ENCODE measurements at places on chromosomes 5 and 9. TPM values are rescaled to one million over a fixed set of nuclear protein-coding genes. Genes with fewer than 3 reads are reported as not detected.
A peak's percentile ranks its signal among the peaks of the same experiment; 100 is the strongest.

DNA sequence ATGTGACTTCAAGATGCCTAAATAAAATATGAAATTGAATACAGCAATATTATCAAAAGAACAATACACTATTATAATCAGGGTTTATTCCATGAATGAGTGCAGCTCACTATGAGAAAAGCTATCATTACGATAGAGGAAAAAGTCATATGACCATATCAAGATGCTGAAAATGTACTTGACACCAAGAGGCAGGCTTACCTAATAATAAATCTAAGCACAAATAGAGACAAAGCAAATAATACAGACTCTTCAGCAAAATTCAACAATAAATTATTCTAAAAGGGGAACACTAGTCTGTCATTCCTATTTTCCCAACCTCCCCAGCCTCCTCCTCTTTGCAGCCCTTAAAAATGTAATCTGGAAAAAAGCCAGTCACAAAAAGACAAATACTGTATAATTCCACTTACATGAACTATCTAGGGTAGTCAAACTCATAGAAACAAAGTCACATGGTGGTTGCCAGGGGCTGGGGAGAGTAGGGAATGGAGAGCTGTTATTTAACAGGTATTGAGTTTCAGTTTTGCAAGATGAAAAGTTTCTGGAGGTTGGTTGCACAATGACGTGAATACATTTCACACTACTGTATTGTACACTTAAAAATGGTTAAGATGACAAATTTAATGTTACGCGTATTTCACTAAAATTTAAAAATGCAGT, 148.4 kb downstream of the NFIB start:
- no peak for DNase-seq
- no peak overlapping the region for H3K27ac ChIP-seq
- H3K4me1 ChIP-seq: no peaks in the 10 kb centered on the region
- no peaks in the 10 kb centered on the region for H3K27me3 ChIP-seq
- H3K36me3 ChIP-seq: no peaks in the 10 kb centered on the region

GRCh38 chr5:15008476-15008875, 136.9 kb upstream of the ANKH start:
- DNase-seq: peak; percentile 93
- H3K36me3 ChIP-seq: no peaks in the 10 kb centered on the region
- no peak overlapping the region for H3K4me3 ChIP-seq

GRCh38 chr5:109855056-109855455, 165.3 kb downstream of the MAN2A1 start:
- H3K36me3 ChIP-seq: peaks cover 6% of the 10 kb centered on the region
- peaks cover 3% of the 10 kb centered on the region for H3K4me1 ChIP-seq
- H3K27ac ChIP-seq: no peak overlapping the region
- H3K4me3 ChIP-seq: no peak overlapping the region

DNA sequence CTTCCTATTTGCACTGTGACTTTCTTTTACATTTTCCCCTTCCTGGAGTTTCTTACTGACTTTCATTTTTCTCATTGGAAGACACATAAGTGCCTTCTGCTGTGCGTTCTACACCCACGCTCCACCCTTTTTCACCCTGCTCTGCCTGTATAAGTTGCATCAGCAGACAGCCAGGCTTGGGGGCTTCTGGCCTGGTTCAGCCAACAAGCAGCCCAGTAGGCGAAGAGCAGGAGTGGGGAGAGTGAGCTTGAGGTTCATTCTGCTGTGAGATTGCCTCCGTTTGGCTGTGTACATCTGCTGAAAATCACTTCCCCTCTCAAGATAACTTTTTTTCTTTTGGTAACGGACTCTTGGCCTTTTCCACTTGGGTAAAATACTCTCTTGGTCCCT, 38.4 kb downstream of the RASGRF2 start:
- no peak overlapping the region for H3K27ac ChIP-seq
- H3K27me3 ChIP-seq: peaks cover 4% of the 10 kb centered on the region
- no peaks in the 10 kb centered on the region for H3K4me1 ChIP-seq
- H3K36me3 ChIP-seq: no peaks in the 10 kb centered on the region
- no peak overlapping the region for H3K4me3 ChIP-seq
- no peak for DNase-seq

GRCh38 chr5:118905196-118905595, 83.2 kb downstream of the DTWD2 start:
- no peaks in the 10 kb centered on the region for H3K4me1 ChIP-seq
- H3K36me3 ChIP-seq: no peaks in the 10 kb centered on the region
- H3K27ac ChIP-seq: no peak overlapping the region
- DNase-seq: no peak
- no peaks in the 10 kb centered on the region for H3K27me3 ChIP-seq

GRCh38 chr9:115601434-115601833, 483.5 kb upstream of the TNC start:
- H3K27ac ChIP-seq: no peak overlapping the region
- no peak overlapping the region for H3K4me3 ChIP-seq
- no peaks in the 10 kb centered on the region for H3K36me3 ChIP-seq
- no peak for DNase-seq
- peaks cover 42% of the 10 kb centered on the region for H3K4me1 ChIP-seq
- no peaks in the 10 kb centered on the region for H3K27me3 ChIP-seq

DNA sequence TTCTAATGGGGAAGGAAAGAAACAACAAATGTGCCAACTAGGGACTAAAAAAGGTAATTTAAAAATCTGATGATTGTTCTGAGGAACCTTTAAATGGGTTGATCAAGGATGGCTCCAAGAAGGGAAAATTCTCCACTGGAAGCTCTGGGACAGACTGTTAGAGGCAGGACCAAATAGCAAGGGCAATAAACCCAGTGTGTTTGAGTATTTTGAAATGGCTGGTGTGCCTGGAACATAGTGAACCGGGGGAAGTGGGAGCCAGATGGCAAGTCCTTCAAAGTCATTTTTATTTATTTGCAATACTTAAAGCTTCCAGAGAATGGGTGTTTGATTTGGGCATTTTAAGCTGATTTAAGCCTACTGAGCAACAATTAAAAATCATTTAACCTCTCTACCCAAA, 587.7 kb upstream of the MEF2C start:
- no peak for DNase-seq
- H3K36me3 ChIP-seq: no peaks in the 10 kb centered on the region
- no peak overlapping the region for H3K27ac ChIP-seq
- H3K4me3 ChIP-seq: no peak overlapping the region
- H3K27me3 ChIP-seq: no peaks in the 10 kb centered on the region
- peaks cover 28% of the 10 kb centered on the region for H3K4me1 ChIP-seq

DNA sequence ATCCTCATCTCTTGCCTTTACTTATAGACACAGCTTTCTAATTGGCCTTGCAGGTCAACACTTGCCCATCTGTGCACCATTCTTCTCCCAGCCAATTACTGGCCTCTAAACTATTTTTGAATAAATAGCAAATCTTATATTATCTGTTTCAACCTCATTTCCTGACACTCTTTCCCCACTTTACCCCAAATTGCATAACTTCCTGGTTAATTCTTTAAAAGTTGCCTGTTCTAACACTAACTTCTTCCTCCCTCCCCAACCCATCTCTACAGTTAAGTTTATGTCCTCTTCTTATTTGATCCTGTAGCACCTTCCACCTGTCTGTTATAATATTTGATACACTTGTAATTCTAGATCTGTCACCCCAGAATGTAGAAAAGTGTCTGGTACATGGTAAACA, 372.1 kb downstream of the PDE4D start:
- peaks cover 17% of the 10 kb centered on the region for H3K4me1 ChIP-seq
- H3K36me3 ChIP-seq: no peaks in the 10 kb centered on the region
- no peak overlapping the region for H3K27ac ChIP-seq
- no peaks in the 10 kb centered on the region for H3K27me3 ChIP-seq

DNA sequence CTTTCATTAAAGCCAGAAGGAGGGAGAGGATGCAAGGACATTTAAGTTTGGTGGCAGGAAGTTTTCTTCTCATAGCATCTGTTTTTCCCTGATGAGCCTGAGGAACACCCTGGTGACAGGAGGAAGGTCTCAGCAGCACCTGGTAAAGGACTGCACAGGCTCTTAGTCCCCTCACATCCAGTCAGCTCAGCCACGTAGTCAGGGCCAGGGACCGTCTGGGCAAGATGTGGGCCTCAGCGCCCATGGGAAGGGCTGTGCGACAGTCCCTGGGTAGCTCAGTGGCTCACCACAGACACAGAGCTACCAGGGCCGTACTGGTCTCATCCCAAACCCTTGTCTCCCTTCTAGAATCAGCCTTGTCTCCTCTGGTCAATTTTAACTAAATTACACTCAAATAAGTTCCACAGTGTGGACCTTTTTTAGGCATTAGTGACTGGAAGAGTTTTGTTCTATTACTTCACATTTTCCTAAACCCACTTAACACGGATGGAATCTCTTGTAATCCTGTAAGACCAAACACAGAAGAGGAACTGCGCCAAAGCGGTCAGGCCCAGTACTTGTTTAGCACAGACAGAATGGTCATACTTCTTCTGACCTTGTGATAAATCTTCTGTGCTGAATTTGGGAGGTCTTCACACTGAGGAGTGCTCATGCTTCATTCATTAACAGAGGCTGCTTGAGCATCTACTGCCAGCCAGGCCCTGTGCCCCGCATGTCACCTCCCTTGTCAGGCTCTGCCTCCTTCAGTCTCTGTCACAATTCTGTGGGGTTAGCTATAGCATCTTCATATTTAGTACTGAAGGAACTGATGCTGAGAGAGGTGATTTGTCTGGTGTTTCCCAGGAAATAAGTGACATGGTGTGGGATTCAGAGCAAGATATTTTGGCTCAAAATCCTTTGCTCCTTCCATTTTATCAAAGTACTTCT, 91.4 kb downstream of the ANGPTL2 start:
- no peak overlapping the region for H3K4me3 ChIP-seq
- no peak overlapping the region for H3K27ac ChIP-seq
- DNase-seq: no peak
- peaks cover 27% of the 10 kb centered on the region for H3K4me1 ChIP-seq

- peak overlapping the region; percentile 93 for H3K4me3 ChIP-seq
- H3K4me1 ChIP-seq: peaks cover 17% of the 10 kb centered on the region
- peaks cover 21% of the 10 kb centered on the region for H3K36me3 ChIP-seq
- no peaks in the 10 kb centered on the region for H3K27me3 ChIP-seq
- H3K27ac ChIP-seq: peak overlapping the region; percentile 94
These were observed 376 bp downstream of the GOLGA1 start for GRCh38 chr9:124940521-124940893.

DNA sequence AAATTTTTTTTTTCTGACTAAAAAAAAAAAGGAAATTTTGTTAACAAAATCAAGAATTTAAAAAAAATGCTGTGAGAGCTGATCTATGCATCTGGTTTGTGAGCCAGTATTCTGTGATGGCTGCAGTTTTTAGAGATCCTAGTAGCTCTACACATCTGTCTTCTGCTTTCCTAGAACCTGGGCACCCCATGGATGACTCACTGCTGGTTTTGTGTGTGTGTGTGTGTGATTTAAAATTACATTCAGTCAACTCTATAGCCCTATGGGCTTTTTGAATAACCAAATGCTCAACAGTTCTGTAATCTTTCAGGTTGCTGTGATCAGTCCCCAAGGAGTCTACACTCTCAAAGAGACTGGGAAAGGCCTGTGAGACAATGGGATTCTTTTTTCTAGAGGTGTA, 2.5 kb upstream of the PSMD5 start:
- H3K36me3 ChIP-seq: no peaks in the 10 kb centered on the region
- DNase-seq: no peak
- no peaks in the 10 kb centered on the region for H3K27me3 ChIP-seq
- H3K4me1 ChIP-seq: peaks cover 8% of the 10 kb centered on the region

GRCh38 chr9:108743901-108744371, 111.8 kb downstream of the ACTL7B start:
- no peak overlapping the region for H3K27ac ChIP-seq
- DNase-seq: no peak
- H3K27me3 ChIP-seq: no peaks in the 10 kb centered on the region
- H3K4me1 ChIP-seq: peaks cover 9% of the 10 kb centered on the region

DNA sequence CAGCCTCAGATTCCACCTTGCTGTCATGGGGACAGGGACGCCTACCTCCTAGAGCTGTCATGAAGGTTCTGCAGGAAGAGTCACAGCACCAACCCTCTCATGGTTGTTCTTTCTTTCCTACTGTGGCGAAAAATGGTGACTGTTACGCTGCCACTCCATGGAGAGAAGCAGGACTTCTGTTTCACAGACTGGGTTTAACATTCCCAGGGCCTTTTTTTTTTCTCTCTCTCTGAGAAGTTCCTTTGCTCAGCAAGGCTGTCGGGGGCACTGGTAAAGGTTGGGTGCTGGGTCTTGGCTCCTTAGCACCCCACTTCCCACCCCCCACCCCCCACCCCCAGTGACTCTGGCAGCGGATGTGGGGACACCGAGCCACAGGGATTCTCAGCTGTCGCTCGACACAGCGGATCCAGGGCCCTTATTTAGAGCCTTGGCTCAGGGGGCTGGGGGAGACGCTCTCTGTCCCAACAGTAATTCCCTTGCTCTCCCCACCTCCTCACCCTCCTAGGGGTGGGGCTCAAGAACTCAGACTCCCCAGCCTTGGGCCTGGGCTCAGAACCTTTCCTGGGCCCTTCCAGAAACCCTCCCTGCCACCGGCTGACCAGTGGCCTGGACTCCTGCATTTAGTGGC, 34.4 kb downstream of the DUSP1 start:
- DNase-seq: no peak
- no peak overlapping the region for H3K27ac ChIP-seq
- no peaks in the 10 kb centered on the region for H3K27me3 ChIP-seq
- H3K4me1 ChIP-seq: peaks cover 41% of the 10 kb centered on the region
- H3K4me3 ChIP-seq: no peak overlapping the region

DOCK8 gene
- total RNA-seq: under 0.01 TPM

UGT3A2 gene
- total RNA-seq: under 0.01 TPM

KIF24 gene
- 1.8 TPM for total RNA-seq

SLC34A3 gene
- not detected for total RNA-seq

ANKRA2 gene
- total RNA-seq: 25.3 TPM

MELK gene
- total RNA-seq: 8.3 TPM

THBS4 gene
- 0.29 TPM for total RNA-seq

ENTPD8 gene
- total RNA-seq: not detected

Data from osteoblast (primary cell).